ENCODE measurements at places on chromosomes 7 and 10.
A peak's percentile ranks its signal among the peaks of the same experiment; 100 is the strongest.

GRCh38 chr7:94973844-94974243 lies 66.5 kb downstream of the PPP1R9A start:
- no peak for DNase-seq

DNA sequence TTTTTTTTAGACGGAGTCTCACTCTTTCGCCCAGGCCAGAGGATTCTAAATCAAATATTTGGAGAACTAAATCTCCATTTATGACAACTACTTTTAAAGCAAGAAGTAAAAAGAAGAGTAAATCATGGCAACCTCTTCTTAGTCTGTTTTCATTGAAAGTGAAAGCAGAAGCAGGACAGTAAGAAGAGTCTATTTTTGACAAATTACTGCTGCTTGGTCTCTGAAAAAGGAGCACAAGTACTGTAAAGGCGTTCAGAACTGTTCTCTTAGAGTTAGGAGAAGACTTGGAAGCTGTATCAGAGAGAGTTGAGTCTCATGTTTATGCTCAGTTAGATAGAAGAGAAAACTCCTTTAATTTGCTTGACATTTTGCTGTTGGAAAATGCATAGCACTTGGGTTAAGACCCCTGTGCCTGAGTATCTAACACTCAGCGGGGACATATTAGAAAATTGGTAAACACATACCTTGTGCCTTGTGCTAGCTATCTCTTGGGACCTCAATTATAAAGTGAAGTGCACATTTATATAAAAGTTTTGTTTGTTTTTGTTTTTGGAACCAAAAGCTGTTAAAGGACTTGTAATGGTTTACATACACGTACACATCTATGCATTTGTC lies 433.0 kb downstream of the ANKRD7 start:
- DNase-seq, result no peak

DNA sequence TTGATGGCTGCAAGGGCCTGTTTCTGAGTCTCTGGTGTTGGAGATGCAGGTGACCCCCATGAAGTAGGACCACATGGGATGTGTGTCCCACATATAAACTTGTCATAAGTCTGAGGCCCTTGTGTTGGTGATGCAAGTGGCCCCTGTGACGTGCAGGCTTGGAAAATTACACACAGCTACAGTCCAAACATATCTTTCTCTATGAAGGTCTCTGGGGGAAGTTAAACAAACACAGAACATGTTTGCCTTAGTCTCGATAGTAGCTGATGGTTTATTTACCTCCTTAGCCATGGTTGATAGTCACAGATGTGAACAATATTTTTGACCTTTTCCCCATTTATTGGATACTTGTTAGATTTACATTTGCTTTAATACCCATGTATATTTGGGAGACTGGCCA lies 64.7 kb downstream of the ADCY1 start:
- DNase-seq, result no peak

GRCh38 chr7:29208410-29209250 lies 14.1 kb downstream of the CHN2 start:
- no peak for DNase-seq

- no peak for DNase-seq
Observed at GRCh38 chr7:30159698-30160143, 24.9 kb downstream of the MTURN start.

DNA sequence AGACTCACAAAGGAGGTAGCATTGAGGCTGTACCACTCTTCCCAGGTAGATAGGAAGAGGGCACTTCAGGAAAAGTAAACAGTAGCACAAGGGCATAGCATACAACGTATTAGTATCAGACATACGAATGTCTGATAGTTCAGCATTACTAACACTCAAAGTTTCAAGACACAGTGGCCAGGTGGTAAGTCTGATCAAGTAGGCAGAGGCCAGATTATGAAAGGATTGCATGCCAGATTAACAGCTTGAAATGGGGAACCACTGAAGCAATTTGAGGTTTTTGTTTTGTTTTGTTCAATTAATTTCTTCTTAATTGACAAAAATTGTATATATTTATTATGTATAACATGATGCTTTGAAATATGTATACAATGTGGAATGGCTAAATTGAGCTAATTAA lies 45.7 kb upstream of the IL6 start:
- no peak for DNase-seq

- DNase-seq, result no peak
Observed at GRCh38 chr7:42883950-42884349, 27.9 kb downstream of the C7orf25 start.

DNA sequence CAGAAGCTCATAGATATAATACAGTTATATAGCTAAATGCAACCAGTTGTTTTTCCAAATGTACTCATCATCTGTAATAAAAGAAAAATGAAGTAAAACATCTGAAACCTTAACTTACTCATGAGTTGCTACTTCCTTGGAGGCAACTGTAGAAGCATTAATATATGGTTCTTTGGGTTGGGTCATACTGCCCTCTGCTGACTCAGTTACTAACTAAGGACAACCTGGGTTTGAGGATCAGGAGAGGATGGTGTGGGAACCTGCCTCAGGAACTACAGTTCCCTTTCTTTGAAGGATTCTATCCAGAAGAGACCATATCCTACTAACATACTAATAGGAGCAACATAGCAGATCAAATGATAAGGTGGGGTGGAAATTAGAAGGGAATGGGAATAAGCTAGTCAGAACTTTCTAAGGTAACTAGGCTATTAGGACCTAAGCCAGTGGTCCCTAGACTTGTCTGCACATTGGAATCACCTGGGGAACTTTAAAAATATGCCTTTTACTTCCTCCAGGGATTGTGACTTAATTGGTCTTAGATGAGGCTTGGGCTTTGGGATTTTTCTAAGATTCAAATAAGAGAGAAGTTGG lies 20.7 kb downstream of the COX15 start:
- peak; percentile 1 for DNase-seq

GRCh38 chr7:14717816-14718215 lies 184.7 kb downstream of the DGKB start:
- no peak for DNase-seq

DNA sequence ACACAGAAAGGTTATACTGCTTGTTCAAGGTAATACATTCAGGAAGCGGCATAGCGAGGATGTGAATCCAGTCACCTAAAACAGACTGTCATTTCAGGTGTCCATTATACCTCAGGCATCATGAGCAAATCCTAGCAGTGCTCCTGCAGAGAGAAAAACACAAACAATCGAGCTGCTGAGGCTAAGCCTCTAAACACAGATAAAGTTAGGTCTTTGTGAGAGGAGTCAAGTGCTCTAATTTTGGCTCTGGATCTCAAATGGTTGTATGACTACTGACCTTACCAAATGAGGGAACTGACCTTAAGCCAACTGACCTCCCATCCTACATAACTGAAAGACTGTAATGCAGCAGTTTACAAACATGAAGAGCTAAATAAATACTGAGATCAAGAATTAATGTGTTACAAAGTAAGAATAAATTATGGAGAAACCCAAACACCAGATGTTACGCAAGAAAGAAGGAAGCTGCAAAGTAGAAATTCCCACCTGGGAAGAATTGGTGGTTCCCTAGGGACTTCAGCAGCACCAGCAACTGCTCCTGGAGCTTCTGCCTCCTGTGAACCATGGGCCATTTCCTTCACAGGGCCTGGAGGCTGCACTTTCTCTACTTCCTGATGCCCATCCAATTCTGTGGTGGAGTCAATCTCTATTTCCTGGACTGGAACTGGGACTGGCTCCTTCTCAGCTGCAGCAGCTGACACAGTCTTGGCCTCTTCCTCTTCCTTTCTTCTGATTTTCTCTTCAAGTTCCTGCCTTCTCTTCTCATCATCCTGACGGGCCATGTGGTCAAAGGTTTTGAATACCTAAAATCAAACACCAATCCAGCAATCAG lies 5.8 kb downstream of the NUDCD3 start:
- DNase-seq, result no peak

GRCh38 chr7:120502132-120502531 lies 229.2 kb downstream of the KCND2 start:
- no peak for DNase-seq

Data from stimulated activated CD8-positive, alpha-beta memory T cell treated with anti-CD3 and anti-CD28 coated beads, Interleukin-2, amount 100 ng/mL, for 1 hour (primary cell).